ENCODE measurements at places on chromosomes 16 and 17.

DNA sequence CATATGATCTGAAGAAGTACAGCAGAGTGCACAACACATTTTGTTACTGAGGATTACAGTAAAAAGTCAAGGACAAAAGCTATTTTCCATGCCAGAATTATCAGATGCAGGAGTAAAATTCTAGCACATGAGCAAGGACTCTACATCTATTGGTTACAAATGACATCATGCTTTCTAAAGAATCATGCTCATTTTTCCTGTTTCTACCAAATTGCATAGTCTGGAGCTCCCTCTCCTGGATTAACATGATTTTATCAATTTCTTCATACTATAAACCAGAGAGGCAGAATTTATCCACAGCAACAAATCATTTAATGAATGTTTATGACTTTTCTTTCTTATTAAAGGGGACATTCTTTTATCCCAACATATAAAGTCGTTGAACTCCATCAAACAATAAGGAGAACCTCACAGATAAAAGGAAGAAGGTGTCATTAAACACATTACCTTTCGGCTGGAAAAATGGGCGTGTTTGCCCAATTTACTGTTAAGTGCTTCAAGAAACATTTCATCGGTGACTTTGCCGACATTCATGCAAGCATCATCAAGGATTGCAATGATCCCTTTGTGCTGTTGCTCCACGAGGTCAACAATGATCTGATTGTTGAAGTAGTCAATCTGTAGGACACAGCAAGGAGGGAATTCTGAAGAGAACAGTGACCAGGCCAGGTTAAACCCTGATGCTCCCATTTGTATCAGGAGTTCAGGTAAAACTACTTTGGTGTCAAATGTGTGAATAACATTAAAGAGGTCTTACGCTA is 121.7 kb downstream of the MYO1D start:
- peak; percentile 58 for DNase-seq

DNA sequence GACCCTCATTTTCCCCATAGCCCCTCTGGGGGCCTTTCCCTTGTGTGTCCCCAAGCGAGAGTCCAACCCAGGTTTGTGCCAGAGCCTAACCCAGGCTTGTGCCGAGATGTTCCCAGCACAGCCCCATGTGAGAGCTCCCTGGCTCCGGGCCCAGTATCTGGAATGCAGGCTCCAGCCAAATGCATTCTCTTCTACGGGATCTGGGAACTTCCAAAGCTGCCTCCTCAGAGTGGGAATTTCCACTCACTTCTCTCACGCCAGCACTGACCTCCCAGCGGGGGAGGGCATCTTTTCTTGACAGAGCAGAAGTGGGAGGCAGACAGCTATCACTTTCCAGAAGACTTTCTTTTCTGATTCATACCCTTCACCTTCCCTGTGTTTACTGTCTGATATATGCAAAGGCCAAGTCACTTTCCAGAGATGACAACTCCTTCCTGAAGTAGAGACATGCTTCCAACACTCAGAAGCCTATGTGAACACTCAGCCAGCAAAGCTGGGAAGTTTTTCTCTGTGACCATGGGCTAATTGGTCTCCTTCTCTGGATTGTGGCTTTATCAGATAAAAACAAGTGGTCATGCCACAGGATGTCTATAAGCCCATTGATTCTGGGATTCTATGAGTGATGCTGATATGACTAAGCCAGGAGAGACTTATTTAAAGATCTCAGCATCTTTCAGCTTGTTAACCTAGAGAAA is 2.5 kb upstream of the CCL2 start:
- DNase-seq: peak; percentile 95

DNA sequence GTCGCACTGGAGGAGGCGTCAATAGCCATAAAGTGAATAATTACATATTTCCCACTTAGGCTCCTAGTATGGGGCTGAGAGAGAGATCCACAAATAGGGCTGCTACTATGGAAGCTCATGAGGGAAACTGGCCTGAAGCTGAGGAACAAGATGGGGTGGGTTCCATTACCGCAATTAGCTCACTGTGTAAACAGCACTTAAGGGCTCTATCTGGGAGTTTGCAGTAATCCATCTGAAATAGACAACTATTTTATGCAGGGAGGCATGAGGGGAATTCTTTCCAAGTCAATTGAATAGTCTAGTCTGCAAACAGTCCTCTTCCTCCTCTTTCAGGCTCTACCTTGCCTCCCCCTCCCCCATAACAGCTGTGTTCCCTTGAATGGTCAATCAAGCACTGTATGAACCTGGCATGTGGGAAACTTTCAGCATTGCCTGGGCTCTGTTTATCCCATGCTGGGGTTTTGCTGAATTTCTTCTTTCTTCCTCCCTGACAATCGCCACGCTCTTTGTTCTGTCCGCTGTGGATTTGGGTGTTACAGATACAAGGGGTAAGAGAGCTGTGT is 56.1 kb upstream of the MAF start:
- no peak for DNase-seq

- DNase-seq: no peak
Measured at GRCh38 chr16:9645911-9646310, 536.3 kb downstream of the GRIN2A start.

DNA sequence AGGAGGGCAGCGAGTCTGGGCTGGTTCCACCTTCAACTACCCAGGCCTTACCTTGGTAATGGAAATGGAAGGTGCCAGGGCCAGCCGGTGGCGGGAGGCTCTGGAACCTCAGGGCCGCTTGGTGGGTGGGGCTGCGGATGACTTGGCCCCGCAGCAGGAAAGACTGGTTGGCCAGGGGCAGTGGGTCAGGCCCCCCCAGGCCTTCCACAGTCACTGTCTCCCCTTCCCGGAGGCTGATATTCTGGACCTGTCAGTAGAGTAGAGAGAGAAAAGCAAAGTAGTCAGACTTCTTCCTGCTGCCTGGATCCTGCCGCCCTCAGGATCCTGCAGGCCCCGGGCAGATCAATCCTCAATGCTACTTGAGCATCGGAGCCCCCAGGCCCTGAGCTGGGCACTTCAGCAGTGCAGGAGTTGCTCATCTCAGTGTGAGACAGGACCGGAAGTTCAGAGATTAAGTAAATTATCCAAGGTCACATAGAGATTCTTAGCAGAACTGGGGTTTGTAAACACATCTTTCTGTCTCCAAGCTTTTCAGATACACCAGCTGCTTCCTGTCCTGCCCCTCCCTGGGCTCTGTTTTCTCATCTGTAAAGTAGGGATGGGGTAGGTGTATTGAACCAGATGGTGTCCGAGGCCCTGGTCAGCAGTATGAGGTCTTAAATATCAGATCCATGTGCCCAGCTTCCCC is 18.5 kb upstream of the PHF12 start:
- no peak for DNase-seq

DNA sequence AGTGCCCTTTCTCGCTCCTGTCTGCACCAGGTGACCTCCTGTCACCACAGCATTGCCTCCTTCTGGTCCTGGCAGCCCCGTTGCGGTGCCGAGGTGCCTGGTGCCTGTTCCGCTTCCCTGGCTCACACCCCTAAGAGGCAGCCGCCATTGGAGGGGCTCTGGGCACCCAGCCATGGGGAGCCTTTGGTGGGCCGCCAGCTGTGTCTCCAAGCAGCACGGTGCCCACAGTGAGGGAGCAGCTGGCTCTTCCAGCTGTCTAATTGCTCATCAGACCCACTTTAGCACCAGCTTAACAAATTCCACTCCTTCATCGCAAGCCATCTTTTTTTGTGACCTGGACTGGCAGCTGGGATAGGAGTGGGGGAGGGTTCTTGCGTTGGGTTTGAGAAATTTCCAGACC is 276.1 kb downstream of the SNX29 start:
- no peak for DNase-seq

DNA sequence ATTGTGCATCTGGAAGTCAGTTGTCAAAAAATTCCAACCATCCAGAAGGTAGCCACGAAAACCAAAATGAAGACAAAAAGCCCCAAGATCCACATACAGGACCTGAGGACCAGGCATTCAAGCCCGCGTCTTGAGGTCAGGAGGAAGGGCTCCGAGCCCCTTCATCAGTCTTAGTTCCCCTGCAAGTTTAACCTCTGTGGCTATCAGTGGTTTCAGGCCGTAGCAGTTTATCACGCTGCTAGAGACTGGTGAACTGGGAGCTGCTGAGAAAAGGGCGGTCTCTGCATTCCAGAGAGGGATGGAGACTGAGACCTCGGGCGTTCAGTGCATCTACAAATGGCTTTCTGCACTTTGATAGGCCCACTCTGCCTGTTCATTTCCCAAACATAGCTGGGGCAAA is 70.6 kb downstream of the IRF8 start:
- no peak for DNase-seq

- no peak for DNase-seq
Measured at GRCh38 chr16:88838566-88838965, 18.2 kb downstream of the GALNS start.

DNA sequence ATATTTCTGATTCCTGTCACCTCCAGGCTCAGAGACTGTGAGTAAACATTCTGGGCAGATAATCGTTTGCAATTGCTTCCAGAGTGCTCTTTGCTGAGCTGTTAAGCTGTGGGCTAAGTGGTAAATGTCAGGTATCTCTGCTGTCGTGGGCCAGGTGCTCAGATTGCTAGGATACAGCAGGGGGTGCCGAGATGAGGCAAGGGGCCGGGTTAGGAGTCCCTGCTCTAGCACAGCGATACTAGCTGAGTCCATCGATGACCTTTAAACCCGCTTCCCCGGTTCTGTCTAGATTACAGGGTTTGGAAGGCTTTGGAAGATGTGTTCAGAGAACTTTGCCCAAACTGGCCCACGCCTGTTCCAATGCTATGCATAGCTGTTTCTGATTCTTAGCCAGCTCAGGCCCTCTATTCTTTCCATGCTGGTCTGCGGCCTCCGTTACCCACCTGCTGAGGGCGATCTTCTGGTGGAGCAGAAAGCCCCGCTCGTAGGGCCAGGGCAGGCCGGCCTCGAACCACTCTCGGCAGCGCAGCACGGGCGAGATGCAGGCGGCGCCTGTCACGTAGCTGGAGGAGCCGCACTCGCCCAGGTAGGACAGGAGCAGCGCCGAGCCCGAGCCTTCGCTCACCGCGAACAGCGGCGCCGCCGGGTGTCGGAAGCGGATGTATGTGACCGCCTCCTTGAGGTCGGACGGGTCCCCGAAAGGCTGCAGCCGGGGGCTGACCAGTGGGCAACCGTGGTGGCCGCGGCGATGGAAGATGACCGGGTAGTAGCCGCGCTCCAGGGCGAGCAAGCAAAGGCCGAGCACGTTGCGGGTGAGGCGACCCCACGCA is 979 bp downstream of the ABHD15 start:
- peak; percentile 14 for DNase-seq

DNA sequence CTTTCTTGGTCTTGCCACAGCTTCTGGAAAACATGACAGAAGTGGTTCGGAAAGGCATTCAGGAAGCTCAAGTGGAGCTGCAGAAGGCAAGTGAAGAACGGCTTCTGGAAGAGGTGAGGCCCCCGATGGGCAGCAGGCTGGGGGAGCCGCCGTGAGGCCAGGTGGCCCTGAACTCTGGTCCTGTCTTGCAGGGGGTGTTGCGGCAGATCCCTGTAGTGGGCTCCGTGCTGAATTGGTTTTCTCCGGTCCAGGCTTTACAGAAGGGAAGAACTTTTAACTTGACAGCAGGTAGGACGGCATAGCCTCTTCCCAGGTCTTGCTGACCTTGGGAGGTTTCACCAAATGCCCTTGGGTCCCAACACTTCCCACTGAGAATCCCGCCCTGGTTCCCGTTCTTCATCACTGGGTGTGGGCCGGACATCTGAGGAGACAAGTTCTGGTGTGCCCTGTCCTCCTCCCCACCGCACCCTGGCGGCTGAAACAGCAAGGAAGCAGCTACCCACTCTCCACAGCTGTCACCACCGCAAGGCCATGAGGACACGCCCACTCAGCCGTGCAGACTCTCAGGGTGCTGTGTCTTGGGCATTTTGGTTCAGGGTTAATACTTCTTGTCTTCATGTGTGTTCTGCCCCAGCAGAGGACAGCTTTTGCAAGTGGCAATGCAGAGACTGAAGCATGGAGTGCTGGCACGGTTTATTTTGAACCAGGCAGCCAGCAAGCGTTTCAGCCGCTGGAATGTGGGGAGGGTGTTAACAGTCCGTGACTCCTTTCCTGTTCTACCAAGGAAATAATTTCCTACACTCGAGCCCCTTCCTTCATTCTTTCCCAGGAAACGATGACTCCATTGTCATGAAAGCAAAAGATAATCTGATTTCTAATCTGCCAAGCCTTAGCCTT is 21.4 kb downstream of the NTAN1 start:
- DNase-seq: no peak

DNA sequence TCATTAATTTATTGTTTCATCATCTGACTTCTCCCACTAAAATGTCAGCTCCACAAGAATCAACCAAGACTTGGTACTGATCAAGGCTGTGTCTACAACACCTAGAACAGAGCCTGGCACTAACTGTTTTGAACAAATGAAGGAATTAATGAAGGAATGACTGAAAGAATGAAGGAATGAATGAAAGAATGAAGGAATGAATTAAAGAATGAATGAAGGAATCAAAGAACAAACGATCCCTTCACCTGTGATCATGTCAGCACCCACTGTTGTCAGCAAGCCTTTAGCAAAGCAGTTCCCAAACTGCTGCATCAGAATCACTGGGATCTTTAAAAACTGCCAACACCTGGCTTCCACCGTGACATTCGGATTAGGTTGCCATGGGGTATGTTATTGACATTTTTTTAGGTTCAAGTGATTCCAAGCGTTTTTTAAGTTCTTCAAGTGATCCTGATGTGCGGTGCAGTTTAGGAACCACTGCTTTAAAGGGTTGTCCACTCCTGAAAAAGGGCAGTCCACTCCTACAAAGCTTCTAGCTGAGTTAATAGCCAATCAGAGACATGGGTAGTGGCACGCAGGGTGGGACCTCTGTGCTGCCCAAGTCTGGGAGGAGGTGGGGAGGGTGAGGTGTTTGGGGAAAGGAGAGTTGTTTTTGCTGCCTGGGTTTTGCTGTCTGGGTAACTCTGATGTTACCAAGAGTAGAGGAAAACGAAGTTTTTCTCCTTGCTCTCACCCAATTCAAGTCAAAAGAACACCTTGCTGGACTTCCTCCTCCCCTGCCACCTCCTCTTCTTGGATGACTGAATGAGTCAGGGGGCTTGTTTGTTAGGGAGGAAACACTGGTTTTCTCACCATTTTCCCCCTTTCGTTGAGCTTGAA is 89.7 kb downstream of the RAB11FIP4 start:
- DNase-seq: no peak

DNA sequence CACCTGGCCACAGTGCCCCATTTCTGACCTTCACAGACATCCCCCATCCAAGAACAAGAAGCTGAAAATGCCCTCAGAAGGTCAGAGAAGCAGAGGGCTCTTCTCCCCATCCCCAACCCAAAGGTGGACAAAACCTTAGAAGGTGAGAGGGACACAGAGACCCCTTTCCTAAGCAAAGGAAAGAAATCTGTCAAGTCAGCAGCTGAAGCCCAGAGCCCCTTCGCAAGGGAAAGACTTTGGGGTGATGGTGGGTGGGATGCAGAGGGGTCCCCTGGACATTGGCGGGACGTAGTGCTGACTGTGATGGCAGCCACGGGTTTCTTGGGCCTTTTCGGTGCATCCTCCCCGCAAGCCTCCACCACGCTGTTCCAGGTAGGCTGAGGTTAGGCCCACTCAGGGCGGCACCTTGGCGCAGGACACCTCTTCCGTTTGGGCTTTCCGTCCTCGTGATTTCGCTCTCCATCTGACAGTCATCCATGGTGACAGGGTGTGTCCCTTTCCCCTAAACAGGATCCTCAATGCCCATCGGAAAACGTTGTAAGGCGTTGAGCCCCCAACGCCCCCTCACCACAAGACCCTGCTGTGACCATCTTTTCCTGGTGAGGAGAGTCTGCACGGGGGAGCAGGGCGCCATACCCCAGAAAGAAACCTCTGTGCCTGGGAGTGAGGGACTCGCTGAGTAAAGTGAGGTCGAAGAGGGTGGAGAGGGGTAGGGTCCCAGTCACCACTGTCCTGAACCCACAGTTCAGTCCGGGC is 10.7 kb upstream of the GSDMA start:
- DNase-seq: no peak

- DNase-seq: no peak
Measured at GRCh38 chr17:40612599-40613244, 34.9 kb downstream of the SMARCE1 start.

Data from RCC 7860 (cell line).